Neural crest cell (in vitro differentiated cells): ENCODE measurements at places on chromosomes 13 and 19. TPM values are rescaled to one million over a fixed set of nuclear protein-coding genes. Genes with fewer than 3 reads are reported as not detected.

Gene CBLC
- total RNA-seq, result not detected in 2 replicates

Gene BEST2
- not detected in 2 replicates for total RNA-seq

Gene ATP4B
- not detected in 2 replicates for total RNA-seq

Gene ZNF460
- total RNA-seq, result 58.5 and 59.1 TPM in 2 replicates

Gene ZNF728
- not detected in 2 replicates for total RNA-seq

Gene ZNF723
- not detected in 2 replicates for total RNA-seq

Gene PRR19
- 2.2 and 2.8 TPM in 2 replicates for total RNA-seq

Gene DPP9
- 46.8 and 48.0 TPM in 2 replicates for total RNA-seq

Gene LGALS14
- not detected in 2 replicates for total RNA-seq

Gene GMIP
- 20.6 and 25.1 TPM in 2 replicates for total RNA-seq

Gene KASH5
- total RNA-seq, result not detected in 2 replicates

Gene ZNF234
- 18.2 and 18.6 TPM in 2 replicates for total RNA-seq

Gene SSBP4
- 68.0 and 71.8 TPM in 2 replicates for total RNA-seq

Gene ZNF329
- 13.0 and 14.0 TPM in 2 replicates for total RNA-seq

Gene KIR3DL2
- not detected in 2 replicates for total RNA-seq

Gene ZNF729
- not detected in 2 replicates for total RNA-seq

Gene ITGBL1
- not detected in 2 replicates for total RNA-seq
